ENCODE measurements at places on chromosomes 3 and 15. TPM values are rescaled to one million over a fixed set of nuclear protein-coding genes. Genes with fewer than 3 reads are reported as not detected.

The MELTF gene
- 3.7 TPM for total RNA-seq

The SEMA5B gene
- total RNA-seq = 0.94 TPM

The MYNN gene
- 18.4 TPM for total RNA-seq

The TASOR gene
- 78.4 TPM for total RNA-seq

The TIGIT gene
- total RNA-seq = not detected

The ARHGAP11A gene
- 2.2 TPM for total RNA-seq

The ADGRG7 gene
- total RNA-seq = not detected

The RHOV gene
- total RNA-seq = 0.10 TPM

The CFAP92 gene
- 0.08 TPM for total RNA-seq

The RGMA gene
- 0.10 TPM for total RNA-seq

The XCR1 gene
- not detected for total RNA-seq

The SPINT1 gene
- total RNA-seq = not detected

The FXR1 gene
- 652 TPM for total RNA-seq

The ERICH6 gene
- not detected for total RNA-seq

The TGM4 gene
- not detected for total RNA-seq

The OXTR gene
- total RNA-seq = 5.1 TPM

The WWTR1 gene
- total RNA-seq = 141 TPM

The CCR9 gene
- not detected for total RNA-seq

The TLE3 gene
- 28.9 TPM for total RNA-seq

The SLC51B gene
- not detected for total RNA-seq

The C3orf52 gene
- total RNA-seq = 18.6 TPM

The MUC4 gene
- total RNA-seq = not detected

The TM4SF18 gene
- not detected for total RNA-seq

The ANKUB1 gene
- total RNA-seq = not detected

The CCDC9B gene
- total RNA-seq = 30.1 TPM

The NOX5 gene
- total RNA-seq = 1.3 TPM

The LMLN gene
- 5.1 TPM for total RNA-seq

The THOC7 gene
- 57.7 TPM for total RNA-seq
